ENCODE measurements at places on chromosomes 2 and 18.

- no peak for DNase-seq
Observed at GRCh38 chr2:168320267-168320666, 72.9 kb upstream of the STK39 start.

GRCh38 chr2:169672406-169672805 is 21.8 kb downstream of the CFAP210 start:
- no peak for DNase-seq

DNA sequence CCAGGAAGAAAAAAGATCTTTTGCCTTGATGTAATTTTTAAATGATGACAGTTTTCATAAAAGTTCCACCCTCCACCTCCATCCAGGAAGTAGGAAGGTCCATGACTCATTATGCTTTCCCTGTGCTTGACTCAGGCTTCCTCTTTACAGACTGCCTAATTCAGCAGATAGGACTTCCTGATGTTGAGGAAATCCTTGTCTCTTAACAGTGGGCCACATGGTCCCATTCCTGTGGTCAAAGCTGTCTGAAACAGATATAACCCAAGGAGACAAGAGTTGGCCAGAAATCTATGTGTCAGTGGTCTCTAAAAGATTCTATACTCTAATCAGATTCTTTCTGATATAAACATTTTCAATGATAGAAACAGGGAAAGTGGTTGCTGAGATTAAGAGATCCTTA is 119.1 kb downstream of the BAZ2B start:
- no peak for DNase-seq

GRCh38 chr2:190447766-190448165 is 39.6 kb downstream of the MFSD6 start:
- no peak for DNase-seq

DNA sequence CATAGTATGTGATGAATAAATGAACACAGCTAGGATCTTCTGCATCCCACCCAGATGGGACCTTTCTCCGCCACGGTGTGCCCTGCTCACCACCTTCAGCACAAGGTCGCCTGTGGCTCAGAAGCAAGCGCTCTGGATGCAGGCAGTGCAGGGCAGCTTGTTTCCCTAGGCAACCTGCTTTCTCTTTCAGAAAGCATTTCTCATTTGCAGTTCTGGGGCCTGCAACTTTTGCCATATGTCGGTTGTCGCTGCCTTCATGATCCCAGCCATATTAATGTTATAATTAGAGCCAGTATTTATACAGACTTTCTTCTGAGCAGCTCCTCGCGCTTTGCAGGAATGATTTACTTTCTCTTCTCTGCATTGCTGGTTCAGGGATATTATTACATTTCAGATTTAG is 692.8 kb downstream of the RNF144A start:
- DNase-seq, result no peak

- DNase-seq, result no peak
Observed at GRCh38 chr2:135954020-135954601, 31.3 kb downstream of the DARS1 start.

GRCh38 chr18:45527891-45528290 is 87.4 kb upstream of the SLC14A2 start:
- DNase-seq, result no peak

- DNase-seq, result no peak
Observed at GRCh38 chr18:12256951-12257350, 2.8 kb downstream of the CIDEA start.

DNA sequence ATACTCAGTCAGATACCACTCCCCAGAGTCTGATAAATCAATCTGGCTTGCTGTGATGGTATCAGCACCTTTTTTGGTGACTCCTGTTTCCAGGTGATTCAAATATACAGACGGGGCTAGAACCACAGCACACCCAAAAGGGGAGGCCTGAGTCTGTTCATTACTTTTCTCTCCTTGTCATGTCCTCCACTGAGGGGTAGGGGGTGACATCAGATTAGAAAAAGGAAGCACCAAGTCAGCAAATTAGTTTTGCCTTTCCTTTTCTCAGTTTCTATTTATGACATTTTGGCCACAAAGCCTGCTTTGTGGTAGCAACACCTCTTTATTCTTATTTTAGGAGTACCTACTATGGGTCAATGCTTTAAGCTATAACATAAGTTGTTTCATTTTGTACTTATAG is 127.4 kb downstream of the CCDC102B start:
- DNase-seq, result no peak

- DNase-seq, result no peak
Observed at GRCh38 chr18:8623549-8624106, 14.4 kb downstream of the RAB12 start.

DNA sequence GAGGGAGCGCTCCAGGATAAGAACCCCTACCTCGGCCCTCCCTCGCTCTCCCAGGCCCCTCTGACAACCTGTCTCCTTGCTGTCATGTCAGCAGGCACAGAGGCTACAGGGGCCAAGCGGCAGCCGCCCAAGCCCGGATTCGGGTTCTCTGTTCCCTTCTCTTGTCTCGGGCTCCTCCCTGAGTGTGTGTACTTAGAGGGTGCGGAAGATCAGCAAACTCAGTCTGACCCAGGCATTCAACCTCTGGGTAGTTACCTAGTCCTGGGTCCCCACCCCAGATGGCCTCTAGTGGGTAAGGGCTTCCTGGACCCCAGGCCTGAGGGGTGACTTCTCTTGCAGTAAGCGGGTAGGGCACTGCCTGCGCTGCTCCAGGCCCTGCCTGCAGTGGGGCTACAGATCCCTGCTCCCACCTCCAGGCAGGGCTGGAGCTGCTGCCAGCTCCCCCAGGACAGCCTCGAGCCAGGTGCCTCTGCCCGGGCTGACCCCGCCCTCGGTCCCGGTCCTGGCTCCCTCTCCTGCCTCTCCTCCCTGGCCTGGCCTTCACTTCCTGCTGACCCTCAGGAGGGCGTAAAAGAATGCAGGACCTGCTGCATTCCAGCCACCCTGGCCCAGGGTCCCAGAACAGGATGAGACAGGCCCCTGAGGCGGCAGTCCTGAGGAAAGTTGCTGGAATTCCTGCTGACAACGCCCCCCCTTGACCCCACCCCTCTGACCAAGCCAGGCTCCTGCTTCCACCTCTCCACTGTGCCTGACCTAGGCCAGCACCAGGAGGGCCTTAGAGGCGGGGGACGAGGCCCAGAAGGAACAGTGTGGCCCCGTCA is 22.0 kb downstream of the GPC1 start:
- DNase-seq, result no peak

All from central memory CD4-positive, alpha-beta T cell (primary cell).